ENCODE measurements at places on chromosomes 3 and 15.

- DNase-seq, result no peak
These were observed 11.0 kb upstream of the RAB7A start for GRCh38 chr3:128714887-128715491.

- DNase-seq, result no peak
These were observed 28.8 kb downstream of the GOLGA6A start for GRCh38 chr15:74053517-74053916.

DNA sequence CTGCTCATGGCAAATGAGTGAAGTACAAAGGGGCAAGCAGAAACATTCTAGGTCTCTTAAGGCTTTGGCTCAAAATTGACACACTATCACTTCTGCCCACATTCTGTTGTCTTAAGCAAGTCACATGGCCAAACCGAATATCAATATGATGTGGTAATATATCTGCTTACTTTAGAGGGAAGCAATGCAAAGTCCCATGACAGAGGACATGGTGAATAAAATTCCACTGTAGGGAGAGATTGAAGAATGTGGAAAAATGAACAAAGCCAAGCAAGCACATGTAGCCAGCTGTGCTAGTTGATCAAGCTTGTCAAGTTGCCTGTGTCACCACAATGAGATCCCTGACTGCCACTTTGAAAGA, 11.2 kb upstream of the TBC1D5 start:
- DNase-seq, result no peak

GRCh38 chr3:131494706-131495105, 8.1 kb downstream of the MRPL3 start:
- DNase-seq, result no peak

- DNase-seq, result no peak
These were observed 30.2 kb downstream of the MCCC1 start for GRCh38 chr3:183069086-183069485.

DNA sequence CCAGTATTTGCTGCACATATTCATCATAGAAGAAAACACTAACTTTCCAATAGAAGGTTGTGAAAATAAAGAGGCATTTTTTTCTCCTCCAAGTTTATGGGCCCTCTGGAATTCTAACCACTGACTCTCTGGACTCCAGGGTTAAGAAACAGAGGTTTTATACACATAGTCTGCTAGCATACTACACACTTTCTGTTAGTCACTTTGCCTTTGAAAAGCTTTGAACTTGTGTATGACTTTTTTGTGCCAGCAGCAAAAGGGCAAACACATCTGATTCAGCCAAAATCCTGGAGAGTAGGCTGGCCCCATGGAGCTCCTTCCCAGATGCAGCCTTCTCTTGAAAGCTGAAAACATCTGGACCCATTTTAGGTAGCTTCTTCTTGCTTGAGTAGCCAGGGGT, 6.2 kb downstream of the ZIC4 start:
- no peak for DNase-seq

GRCh38 chr3:63168179-63168578, 109.9 kb upstream of the SYNPR start:
- DNase-seq, result no peak

- DNase-seq, result no peak
These were observed 4.7 kb downstream of the ATRIP start for GRCh38 chr3:48451270-48451669.

GRCh38 chr15:101320501-101321052, 25.5 kb upstream of the SNRPA1 start:
- no peak for DNase-seq

DNA sequence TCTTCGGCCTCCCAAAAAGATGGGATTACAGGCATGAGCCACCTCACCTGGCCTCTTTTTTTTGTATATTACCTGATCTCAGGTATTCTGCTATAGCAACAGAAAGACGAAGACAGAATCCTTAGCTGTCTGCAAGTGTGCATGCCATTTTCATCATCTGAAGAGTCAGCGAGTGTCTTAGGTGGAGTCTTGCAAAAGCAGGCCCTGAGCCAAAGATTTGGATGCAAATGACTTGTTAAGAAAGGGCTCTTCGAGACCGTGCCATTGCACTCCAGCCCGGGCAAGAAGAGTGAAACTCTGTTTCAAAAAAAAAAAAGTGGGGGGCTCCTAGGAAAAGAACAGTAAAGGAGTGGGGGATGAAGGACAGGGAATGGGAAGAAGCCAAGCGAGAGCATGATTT, 10.2 kb upstream of the TRIM69 start:
- no peak for DNase-seq

DNA sequence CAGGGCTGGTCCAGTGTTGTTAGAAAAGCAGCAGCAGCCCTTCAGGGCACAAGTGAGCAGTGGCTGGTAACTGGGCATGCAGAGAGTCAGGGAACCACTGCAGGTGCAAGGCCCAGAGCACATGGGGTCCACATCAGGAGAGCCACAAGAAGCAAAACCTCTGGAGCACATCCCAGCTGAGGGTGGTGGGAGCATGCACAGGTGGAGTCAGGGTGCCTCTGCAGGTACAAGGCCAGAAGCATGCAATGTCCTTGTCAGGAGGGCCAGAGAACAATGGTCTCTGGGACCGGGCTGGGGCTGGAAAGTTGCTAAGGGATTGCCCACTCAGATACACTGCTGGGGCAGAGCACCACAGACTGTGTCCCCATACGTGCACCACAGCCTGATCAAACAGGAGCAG, 226.1 kb upstream of the UBE2E2 start:
- no peak for DNase-seq

- DNase-seq, result no peak
These were observed 3.9 kb downstream of the GATA2 start for GRCh38 chr3:128488991-128489673.

DNA sequence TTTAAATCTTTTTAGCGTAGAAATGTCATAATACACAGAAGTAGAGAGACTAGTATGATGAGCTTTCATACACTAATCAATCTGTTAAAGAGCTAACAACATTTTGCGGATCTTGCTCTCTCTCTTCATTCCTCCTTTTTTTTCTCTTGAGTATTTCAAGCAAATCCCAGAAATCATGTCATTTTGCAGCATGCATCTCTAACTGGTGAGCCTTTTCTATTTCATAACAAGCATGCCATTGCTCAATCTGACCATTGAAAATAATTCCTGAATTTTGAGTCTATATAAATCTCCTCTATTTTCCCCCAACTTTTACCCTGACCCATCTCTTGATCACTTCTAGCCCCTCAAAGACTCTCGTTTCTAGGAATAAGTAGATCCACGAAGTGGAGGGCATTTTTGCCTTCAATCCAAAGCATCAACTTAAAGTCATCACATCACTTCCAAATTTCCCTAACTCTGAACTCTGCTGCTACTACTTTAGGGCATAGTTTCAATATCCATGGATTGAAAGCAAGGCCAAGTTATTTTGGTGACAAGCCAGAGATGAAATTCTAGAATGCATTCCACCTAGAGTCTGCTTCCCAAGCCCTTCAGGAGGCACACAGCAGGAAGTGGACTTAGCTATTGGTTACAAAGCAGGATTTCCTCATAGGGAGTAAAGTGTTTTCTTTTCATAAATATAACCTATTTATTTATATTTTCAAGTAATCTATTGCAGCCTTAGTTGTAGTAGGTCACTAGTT, 253.5 kb upstream of the ZPLD1 start:
- no peak for DNase-seq
